ENCODE measurements at places on chromosomes 2 and 18.

GRCh38 chr2:184053326-184053725 is 545.0 kb upstream of the ZNF804A start:
- DNase-seq = no peak

GRCh38 chr2:181781078-181781786 is 100.9 kb upstream of the NEUROD1 start:
- no peak for DNase-seq

- DNase-seq = no peak
Measured at GRCh38 chr2:170139276-170139967, 38.5 kb upstream of the MYO3B start.

DNA sequence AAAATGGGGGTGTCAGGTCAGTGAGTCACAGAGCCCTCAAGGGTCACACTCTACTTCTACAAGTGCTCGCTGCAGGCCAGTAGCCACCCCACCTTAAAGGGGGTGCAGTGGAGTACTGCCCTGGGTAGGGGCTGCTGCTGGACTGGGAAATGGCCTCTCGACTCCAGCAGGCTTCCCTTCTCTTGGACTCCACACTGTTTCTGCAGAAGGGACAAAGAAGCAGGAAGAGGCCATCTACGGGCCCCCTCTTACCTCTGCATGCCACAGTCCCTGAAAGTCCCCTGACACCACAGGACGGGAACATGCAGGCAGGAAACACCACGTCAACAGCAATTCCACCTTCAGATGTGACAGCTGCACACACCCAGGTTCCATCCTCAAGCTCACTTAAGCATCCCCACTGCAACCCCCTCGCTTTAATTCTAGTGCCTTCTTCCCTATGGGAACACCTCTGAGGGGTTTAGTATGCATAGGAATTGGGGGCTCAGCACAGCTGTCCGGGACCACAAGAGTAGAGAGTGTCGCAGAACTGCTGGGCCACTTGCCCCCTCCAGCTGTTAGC is 22.3 kb downstream of the SNED1 start:
- no peak for DNase-seq

DNA sequence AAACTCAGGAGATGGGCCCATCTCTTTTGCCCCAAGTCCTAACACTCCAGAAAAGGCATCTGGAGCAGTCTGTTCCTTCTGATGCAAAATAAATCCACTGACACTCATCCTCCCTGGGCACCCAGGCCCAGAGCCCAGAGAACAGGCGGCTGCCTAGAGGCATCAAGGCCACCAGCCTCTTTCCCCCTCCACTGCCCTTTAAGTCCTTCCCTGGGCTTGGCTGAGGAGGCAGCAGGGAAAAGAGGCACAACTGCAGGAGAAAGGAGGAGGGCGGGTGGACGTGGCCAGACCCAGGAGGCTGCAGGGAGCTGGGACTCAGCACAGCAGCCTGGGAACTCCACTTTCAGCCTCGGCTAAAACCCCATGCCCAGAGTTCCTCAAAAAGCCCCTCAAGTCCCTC is 99.7 kb upstream of the ID2 start:
- no peak for DNase-seq

DNA sequence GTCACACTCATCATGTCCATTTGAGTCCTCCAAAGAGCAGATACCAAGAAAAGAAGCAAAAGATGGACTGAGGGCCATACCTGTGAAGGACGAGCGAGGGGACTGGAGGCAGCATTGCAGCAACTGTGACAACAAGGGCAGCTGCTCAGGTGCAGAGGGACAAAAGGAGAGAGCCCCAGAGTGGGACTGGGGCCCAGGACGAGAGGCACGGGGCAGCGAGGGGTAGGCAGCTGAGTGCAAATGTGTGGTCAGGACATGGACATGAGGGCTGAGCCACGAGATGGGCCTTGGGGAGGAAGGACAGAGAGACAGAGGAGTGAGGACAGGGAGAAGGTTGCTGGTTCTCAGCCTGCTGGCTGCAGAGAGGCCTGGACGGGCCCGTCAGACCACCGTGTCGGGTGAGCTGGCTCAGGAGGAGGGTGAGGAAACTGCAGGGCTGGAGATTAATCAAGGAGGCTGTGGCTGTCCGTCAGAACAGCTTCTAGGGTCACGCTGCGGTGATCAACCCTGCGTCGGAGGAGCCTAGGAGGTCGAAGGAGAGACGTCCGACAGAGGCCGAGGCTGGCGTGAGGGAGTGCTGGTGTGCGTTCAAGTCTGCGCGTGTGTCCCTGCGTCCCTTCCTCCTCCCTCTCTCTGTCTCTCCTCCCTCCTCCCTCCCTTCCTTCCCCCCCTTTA is 206.8 kb upstream of the HDAC4 start:
- DNase-seq = no peak

GRCh38 chr2:18849841-18850578 is 260.6 kb upstream of the NT5C1B start:
- no peak for DNase-seq

- DNase-seq = no peak
Measured at GRCh38 chr2:165560377-165560988, 91.0 kb downstream of the CSRNP3 start.

GRCh38 chr2:205054789-205055188 is 509.5 kb downstream of the PARD3B start:
- no peak for DNase-seq

DNA sequence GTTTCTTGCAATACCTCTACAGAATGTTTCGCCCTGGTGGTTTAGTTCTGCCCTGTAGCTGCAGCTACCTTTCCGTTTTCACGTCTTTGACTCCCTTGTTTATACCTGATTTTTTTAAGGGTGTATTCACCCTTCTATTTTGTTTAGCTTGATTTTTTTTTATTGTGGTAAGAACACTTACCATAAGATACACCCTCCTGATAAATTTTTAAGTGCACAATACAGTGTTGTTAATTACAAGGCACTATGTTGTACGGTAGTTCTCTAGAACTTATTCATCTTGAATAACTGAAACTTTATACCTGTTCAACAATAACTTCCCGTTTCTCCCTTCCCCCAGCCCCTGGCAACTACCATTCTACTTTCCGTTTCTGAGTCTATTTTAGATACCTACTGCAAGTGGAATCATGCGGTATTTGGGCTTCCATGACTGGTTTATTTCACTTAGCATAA is 48.9 kb upstream of the NABP1 start:
- no peak for DNase-seq

DNA sequence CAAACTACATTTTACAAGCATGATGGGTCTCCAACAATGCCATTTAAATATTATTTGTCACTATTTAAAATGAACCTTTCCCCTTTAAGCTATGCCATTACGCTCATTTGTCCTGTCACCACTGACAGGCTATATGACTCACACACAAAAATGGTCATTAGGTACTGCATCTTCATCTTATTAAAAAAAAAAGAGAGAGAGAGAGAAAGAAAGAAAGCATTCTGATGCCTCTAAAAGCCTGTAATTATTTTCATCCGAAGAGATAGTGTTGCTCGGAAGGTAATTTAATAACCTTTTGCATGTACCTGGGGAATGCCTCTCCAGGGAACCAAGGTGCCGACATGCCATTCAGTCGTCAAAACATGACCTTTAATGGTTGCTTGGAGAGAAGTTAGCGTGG is 226.7 kb downstream of the ARHGAP15 start:
- no peak for DNase-seq

- no peak for DNase-seq
Measured at GRCh38 chr2:201931951-201932350, 101.7 kb upstream of the FZD7 start.

GRCh38 chr18:77554061-77554460 is 304.4 kb downstream of the GALR1 start:
- no peak for DNase-seq

DNA sequence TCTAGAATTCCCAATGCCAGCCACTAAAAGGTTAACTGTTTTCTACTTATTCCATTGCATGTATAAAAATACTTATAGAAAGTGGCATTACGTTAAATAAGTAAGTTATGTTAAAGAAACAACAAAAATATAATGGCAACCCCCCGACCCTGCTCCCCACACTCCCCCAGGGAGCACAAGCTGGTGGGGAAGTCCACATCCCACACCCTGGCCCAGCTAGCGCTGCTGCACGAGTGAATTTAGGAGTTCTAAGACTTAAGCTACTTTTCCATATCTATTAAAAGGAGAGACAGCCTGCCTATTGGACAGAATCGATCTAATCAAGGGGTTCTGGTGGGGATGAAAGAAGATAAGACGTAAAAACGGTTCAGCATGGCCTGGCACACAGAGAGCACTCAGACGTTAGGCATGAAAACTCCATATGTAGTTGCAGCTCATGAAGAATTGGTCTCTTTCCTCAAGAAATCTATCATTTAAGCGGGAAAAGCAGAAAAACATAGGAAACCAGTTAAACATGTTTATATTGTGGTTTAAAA is 16.6 kb downstream of the HJURP start:
- no peak for DNase-seq

GRCh38 chr2:111668274-111668616 is 215.7 kb downstream of the ANAPC1 start:
- no peak for DNase-seq

GRCh38 chr2:130186391-130186790 is 4.3 kb downstream of the MZT2B start:
- no peak for DNase-seq

DNA sequence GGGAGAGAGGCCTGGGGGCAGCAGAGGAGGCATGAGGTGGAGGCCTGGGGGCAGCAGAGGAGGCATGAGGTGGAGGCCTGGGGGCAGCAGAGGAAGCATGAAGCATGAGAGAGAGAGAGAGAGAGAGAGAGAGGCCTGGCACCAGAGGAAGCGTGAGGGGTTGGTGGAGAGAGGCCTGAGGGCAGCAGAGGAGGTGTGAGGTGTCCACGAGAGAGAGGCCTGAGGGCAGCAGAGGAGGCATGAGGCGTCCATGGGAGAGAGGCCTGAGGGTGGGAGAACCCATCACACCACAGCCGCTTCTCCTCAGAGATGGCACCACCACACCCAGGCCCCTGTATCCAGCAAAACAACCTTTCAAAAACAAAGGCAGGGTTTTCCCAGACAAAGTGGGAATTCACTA is 55.7 kb upstream of the KCNG2 start:
- no peak for DNase-seq

DNA sequence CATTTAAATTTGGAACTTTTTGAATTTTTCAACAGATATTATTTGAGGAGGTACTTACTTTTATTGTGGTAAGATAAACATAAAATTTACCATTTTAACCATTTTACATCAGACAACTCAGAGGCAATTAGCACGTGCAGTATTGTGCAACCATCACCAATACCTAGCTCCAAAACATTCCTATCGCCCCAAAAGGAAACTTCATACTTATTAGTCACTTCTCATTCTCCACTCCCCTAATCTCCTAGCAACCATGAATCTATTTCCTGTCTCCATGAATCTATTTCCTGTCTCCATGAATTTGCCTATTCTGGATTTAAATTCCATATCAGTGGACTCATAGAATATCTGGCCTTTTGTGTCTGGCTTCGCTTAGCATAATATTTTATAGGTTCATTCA is 69.9 kb upstream of the FAM136A start:
- no peak for DNase-seq

GRCh38 chr2:42317945-42318344 is 43.1 kb downstream of the COX7A2L start:
- no peak for DNase-seq

GRCh38 chr2:108323619-108324018 is 34.9 kb downstream of the SULT1C2 start:
- no peak for DNase-seq

GRCh38 chr2:206756816-206757215 is 8.3 kb downstream of the MDH1B start:
- no peak for DNase-seq

DNA sequence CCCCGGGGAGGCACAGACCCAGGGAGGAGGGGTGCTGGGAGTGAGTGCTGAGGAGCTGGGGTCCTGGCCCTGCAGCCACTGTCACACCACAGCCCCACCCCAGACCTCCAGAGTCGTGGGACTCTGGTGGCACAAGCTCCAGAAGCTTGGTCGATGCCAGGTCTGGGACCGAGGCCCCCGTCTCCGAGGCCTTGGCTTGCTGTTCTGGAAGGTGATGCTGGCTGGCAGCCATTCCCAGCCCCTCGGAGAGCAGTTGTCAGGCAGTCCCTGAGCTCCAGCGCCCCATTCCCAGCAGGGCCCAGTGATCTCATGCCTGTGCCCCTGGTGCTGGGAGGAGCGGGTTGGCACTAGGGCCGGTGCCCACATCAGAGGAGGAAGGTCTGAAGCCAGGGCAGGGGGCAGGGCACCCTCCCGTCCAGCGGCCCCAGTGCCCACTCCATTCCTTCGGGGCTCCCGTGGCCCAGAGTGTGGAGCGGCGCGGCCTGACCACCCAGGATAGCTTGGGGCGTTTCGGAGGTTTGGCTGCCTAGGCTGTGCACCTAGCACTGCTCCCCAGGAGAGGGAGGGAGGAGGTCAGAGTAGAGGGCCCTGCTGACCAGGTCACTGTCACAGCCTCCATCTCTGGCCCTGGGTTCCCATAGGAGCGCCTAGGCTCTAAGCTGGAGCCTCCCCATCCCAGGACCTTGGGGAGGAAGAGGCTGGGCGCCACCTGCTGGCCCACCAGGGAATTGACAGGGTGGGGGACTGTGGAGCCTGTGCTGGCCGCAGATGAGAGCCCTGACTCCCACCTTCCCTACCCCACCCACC is 16.8 kb upstream of the ALPI start:
- no peak for DNase-seq

DNA sequence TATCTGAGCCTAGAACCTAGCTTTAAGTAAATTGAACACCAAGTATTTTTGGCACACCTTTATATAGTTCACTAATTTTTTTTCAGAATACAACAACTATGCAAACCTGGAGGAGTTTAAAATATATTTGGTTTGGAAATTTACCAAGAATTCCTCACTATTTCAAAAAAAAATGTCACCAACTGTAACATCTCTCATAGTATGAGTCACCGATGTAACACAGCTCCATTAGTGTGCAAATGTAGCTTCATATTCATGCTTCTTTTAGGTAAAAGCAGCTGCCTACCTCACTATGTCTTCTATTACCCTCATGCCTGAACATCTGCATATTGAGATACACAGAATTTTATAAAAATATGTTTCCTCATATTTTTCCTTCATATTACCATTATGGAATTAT is 80.5 kb downstream of the NRXN1 start:
- DNase-seq = no peak

GRCh38 chr2:60271713-60272112 is 281.7 kb downstream of the BCL11A start:
- DNase-seq = no peak

DNA sequence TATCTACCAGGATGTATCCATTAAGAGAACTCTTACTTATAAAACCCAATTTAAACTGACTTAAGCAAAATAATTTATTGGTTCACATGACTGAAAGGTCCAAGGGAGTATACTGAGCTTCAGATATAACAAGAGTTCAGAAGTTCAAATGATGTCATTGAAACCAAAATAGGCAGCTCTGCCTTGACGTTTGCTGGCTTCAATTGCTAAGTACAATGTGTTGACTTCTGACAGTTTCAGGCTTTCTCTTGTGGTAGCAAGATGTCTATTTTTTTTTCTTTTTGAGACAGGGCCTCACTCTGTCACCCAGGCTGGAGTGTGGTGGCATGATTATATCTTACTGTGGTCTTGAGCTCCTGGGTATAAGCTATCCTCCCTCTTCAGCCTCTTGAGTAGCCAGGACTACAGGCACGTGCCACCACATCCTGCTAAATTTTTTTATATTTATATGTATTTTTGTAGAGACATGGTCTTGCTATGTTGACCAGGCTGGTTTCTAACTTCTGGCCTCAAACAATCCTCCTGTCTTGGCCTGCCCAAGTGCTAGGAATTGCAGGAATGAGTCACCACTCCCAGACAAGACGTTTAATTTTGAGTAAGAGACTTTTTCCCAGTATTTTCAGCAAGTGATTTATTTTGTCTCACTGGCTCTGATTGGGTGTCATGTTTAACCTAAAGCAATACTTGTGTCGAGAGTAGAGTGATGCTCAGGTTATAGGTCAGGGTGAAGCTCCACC is 184.8 kb downstream of the NR4A2 start:
- no peak for DNase-seq

GRCh38 chr2:189960346-189960745 is 102.2 kb downstream of the MSTN start:
- no peak for DNase-seq
